ENCODE measurements at places on chromosomes 11 and 22.

DNA sequence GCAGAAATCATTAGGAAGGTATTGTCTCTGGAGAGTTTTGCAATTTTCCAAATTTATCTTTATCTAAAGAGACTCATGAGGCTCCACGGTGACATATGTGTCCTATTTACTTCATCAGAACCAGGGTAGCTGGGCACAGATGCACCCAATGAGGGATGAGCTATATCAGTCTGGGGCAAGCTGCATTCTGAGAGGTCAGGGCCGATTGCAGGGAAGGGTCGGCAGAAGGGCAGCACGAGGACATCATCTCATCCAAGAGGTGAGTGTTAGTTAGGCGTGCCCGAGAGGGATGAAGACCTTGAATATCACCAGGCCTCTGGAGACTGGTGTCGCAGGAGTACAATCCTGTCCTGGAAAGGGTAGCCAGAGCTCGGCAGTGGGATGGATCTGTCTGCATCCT is 41.0 kb upstream of the SPON1 start:
- no peak for DNase-seq

DNA sequence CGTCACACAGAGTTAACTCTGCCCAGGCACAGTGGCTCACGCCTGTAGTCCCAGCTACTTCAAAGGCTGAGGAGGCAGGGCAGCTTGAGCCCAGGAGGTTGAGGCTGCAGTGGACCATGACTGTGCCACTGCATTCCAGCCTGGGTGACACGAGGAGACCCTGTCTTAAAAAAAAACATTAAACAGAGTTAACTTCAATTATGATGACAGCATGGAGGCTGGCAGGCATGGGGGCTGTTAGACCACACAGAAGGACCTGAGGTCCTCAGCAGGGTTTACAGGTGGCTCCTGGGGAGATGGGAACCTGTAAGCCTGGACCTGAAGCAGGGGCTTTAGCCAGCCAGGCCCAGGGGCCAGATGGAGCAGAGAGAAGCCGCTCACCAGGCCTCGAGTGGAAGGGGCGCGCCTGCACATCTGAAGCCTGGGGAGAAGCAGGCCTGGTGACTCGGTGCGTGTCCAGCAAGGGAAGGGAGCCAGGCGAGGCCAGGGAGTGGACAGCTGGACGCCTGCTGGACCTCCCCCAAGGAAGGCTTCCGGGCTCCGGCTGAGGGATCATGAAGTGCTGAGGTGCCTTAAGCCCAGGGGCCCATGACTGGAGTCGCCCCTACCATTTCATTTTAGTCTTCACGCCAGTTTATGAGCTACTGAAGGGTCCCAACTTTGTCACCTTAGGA is 25.3 kb downstream of the RPUSD4 start:
- DNase-seq: no peak

DNA sequence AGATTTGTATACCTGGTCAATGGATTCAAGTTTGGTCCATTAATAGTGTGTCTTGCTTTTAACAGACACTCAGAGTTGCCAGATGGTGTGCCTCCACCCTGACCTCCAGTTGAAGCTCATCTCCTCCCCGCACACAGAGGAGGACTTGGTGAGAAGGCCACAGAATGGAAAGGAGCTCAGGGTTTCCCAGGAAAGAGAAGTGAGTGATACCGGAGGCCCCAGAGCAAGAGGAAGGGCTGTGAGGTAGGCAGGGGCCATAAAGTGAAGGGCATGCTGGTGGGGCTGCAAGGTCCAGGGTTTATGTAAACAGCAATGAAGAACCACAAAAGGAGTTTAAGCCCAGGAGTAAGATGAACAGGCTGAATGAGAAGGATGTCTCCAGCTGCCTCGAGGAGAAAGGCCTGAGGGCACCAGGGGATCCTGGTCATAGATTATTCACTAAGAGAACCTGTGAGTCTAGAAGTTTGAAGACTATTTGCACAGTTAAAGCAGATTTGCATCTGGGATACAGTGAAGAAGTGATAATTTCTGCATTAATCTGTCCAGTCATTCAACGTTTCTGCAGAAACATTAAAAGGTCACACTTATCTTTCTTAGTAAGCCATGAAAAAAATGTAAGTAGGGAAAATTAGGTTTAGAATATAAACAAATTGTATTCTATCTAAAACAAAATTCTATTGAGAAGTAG is 67.5 kb upstream of the VPREB1 start:
- no peak for DNase-seq

- DNase-seq: no peak
These were observed 7.9 kb downstream of the KDM2A start for GRCh38 chr11:67126986-67127385.

DNA sequence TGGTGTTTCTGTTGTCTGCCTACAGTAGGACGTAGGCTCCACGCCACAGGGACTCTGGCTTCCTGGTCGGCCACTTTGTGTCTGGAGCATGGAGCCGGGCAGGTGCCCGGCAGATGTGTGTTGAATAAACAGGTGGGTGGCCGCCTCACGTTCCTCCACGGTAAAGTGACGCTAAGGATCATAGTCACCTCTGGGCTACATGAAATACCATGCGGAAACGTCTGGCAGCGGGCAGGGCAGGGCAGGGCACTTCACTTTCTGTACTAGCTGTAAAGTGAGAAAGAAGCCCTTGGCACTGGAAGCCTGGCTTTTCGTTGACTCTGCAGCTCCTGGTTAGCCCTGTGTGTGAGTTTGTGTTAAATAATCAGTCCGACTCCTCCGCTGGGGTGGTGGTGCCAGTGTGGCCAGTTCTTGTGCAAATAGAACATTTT is 52.4 kb downstream of the MCM5 start:
- DNase-seq: no peak

- no peak for DNase-seq
These were observed 39.7 kb upstream of the TH start for GRCh38 chr11:2211113-2211971.

GRCh38 chr11:19769820-19770219 is 57.2 kb downstream of the NAV2 start:
- DNase-seq: no peak

Data from stimulated activated CD4-positive, alpha-beta T cell treated with anti-CD3 and anti-CD28 coated beads, Interleukin-1b, Interleukin-23, amount 100 ng/mL, for 1 hour (primary cell).